ENCODE measurements at places on chromosomes 1 and 21.
A peak's percentile ranks its signal among the peaks of the same experiment; 100 is the strongest.

- no peak for DNase-seq
Measured at GRCh38 chr1:10939654-10940450, 72.6 kb upstream of the TARDBP start.

GRCh38 chr1:209427811-209428210 is 155.7 kb upstream of the CAMK1G start:
- DNase-seq, result no peak

- DNase-seq, result no peak
Measured at GRCh38 chr1:94094469-94095111, 26.4 kb downstream of the ABCA4 start.

DNA sequence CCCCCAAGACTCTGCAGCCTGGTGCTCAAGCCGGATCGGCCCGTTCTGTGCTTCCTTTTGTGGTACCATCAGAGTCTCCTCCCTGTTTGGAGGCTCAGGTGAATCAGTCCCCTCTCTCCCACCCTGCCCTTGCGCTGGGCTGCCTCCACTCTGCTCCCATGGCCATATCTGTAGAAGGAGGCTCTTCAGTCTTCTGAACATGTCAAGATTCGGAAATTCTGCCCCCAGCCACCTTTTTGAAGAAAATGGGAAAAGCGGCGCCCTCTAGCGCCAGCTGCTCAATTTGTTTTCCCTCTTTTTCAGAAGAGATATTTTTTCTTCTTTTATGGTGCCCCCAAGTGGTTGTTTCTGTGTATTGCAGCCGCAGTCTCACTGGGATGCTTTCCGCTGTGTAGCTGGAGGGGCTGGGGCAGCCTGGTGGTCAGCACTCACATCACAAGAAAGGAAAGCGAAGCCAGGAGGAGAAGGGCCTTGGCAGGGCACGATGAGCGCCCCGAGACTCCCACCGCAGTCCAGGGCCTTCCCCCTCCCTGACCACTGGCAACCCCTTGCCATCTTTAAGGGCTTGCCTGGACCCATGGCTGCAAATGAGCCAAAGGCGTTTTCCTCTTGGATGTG is 58.4 kb upstream of the CACNA1E start:
- DNase-seq, result peak; percentile 23

DNA sequence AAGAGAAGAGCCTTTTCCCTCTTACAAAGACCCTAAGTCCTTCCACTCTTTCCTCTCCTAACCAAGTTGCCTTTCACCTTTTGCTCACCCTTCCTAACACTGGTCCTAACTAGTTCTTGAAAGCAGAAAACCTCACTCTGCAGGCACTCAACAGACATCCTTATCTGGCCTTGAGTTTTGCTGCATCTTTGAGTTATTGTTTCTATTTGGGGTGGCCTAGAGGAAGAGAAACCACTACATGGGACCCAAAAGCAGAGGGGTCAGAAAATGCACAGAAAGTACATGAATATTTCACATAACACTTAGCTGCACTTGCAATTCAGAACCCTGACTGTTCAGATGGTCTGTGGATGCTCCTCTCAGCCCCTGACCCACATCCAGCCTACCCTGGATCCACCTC is 178.3 kb upstream of the SYT6 start:
- DNase-seq, result no peak

DNA sequence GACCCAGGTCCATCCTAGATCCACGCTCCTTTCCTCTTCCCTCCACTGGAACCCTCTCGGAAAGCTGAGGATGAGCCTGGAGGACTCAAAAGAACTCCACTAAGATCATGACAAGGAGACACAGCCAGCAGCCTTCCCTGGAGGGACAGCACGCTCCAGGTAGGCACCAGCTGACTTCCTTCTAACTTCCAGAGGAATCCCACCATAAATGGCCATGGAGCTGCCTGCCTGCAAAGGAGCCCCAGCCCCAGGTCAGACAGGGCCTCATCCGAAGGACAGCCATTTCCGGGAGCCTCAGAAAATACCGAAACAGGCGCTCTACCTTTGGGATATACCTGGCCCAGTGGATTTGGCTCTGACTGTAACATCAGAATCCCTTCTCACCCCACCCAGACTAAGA is 4.1 kb downstream of the SH3BP5L start:
- no peak for DNase-seq

DNA sequence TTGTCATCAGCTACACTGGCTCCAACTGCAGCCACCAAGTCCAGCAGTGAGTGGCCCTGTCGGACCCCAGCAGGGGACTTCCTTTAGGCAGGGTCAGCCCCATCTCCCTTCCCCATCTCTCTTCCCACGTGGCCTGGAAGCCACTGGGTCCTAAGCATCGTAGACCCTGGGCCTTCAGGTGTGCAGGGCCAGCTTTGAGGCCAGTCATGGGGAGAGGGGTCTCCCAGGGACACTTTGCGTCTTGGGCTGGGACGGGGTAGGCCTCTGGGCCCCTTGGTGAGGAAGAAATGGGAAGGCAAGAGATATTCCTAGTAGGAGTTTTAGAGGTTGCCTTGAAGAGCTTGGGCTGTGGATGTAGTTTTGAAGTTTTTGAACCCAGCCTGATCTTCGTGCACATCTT is 12.1 kb upstream of the MIIP start:
- no peak for DNase-seq

GRCh38 chr1:224544346-224545110 is 71.6 kb upstream of the CNIH3 start:
- DNase-seq, result no peak

- DNase-seq, result no peak
Measured at GRCh38 chr1:146051452-146051851, 29.9 kb upstream of the HJV start.
